ENCODE measurements at places on chromosomes 11 and 22. TPM values are rescaled to one million over a fixed set of nuclear protein-coding genes. Genes with fewer than 3 reads are reported as not detected.

RGL4 gene
- not detected for total RNA-seq

C22orf23 gene
- 0.98 TPM for total RNA-seq

OR6A2 gene
- 0.59 TPM for total RNA-seq

MLC1 gene
- total RNA-seq = not detected

Measured in subcutaneous preadipocyte (primary cell).